ENCODE measurements at places on chromosomes 3 and 15.

- peak; percentile 33 for DNase-seq
Measured at GRCh38 chr3:20652231-20652986, 466.4 kb upstream of the SGO1 start.

DNA sequence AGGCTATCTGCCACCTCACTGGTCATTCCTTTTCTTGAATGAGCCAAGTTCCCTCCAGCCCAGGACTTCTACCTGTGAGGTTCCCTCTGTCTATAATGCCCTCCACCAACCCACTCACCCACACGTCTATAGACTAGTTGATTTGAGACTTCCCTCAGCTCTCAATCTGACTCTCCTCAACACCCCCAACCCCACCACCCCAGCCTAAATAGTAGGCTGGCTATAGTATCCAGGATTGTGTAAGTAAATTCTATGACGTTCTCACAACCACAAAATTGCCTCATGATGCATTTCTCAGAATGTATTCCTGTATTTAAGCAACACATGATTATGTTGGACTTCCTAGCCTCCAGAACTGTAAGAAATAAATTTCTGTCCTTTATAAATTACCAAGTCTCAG, 2.2 kb downstream of the PLSCR1 start:
- no peak for DNase-seq

DNA sequence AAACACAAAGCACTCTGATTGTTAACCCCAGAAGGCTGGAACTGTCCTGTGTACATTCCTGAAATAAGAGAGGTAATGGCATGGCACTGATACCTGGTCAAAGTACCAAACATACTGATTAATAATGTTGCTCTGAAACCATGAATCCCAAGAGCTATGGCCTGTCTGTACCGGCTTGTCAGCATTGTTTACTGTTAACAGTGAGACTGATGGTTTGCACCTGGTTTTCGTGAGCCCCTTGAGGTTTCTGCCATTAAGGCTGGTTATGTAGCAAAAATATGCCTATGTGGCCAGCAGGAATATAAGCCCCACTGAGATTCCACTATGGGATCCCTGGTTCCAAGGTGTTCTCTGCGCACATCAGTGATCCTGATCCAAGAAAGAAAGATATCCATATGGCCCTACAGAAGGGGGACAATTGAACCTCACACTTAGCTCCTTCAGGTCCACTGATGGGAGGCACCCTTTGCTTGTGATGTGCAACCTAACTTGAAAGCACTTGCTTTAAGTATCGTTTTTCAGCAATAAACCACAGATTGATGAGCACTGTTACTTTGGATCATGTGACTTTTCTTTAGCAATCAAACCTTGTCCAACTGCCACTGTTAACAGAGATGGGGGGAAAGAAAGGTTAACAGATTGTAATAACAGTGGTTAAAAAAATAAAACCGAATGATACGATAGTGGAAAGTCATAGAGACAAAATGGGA, 65.2 kb downstream of the TBL1XR1 start:
- DNase-seq: peak; percentile 77

DNA sequence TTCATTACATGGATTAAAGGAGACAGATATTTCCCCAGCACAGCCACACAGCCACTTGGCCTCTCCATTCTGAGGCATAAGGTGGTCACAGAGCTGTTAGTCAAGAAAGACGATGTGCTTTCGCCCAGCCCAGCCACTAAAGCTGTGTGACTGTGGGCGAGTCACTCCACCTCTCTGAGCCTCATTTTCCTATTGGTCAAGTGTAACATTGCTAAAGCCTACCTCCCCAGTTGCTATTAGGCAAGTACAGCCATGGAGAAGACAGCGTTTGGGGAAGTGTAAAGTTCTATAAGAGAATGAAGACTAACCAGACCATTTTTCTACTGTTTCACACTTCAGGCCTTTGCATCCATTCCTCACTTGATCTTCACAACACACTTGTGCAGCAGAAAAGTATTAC, 24.1 kb downstream of the TMEM40 start:
- no peak for DNase-seq

DNA sequence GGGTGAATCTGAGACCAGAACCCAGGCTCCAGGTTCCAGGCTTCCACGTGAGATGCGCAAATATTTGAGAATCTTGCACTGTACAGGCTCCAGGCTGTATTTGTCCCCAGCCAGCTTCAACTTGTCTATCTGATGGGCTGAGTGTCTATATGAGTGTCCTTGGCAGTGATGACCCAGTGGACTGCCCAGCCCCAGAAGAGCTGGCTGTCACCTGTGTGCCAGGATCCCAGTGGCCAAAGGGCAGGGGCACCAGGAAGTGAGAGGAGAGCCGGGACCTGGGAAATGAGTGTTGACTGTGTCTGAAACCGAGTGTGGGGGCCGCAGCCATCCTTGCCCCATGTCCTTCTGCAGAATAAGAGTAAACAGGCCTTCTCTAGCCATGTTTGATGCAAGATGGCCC, 10.4 kb downstream of the FAH start:
- DNase-seq: no peak

- DNase-seq: no peak
Measured at GRCh38 chr3:190658106-190658505, 144.2 kb downstream of the IL1RAP start.
